Activated CD8-positive, alpha-beta memory T cell treated with anti-CD3 and anti-CD28 coated beads for 48 hours (primary cell): ENCODE measurements at places on chromosomes 2 and 18.

DNA sequence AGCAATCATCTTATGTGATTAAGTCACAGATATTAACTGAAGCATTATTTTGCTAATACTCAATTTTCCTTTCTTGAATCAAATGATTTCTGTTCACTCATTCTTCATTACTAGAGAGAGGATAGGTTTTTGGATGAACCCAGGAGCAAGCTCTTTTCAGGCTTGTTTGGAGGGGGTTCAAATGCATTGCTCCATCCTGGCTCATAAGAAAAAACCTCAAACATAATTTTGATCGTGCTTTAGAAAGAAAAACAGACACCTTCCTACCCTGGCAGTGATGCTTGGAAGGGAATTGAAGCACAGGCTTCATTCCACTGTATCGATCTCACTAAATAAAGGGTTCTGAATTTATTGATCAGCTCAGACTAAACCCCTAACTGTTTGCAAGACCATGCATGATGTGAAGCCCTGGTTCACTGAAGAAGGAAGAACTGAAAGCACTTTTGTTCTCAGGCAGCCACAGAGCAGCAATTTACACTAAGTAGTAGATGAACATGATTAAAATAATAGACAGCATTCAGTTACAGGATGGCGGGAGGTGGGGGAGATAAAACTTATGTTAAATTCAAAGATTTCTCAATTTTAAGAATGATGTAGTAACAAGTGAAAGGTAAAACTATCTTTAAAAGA is 53.4 kb downstream of the CDH2 start:
- DNase-seq, result no peak

DNA sequence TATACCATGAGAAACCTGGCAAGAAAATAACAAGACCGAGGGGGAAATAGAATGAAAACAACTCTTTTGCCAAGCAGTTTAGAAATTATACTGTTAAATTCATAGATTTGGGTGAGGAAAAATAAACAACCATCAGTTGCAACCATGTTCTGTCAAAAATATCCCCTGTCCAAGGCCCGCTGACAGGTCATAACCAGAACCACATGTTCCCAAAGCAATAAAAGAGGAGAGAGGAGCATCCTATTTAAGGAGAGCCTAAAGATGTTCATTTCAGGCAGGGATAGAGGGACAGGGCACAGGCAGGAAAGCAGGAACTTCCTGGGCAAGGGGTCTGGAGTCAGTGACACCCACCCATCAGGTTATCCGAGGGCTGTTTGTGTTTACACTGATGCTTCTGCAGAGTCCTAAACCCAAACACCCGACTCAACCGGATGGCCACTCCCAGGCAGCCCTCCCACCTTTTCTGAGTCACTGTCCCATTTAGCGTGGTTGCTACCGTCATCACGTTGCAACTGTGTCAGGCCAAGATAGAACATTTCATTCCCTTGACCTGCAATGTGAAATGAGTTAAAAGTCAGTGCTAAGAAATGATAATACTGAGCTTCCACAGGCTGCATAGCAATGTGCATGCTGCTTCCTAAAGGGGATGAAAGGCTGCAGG is 468.3 kb upstream of the RAB12 start:
- no peak for DNase-seq

DNA sequence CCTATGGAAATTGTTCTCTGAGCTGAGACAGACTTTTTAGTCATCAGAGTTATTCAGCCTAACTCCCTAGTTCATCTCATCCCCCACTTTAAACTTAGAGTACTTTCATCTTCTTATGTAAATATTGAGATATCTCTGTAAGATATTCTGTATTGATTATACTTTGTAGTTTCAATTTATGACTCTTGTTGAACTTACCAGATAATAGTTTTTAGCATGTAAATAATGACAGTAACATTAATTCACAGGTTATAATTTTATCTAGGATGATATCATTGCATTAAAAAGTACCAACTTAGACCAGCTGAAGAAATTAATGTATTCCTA is 14.8 kb upstream of the EIF2AK2 start:
- DNase-seq, result no peak

- DNase-seq, result no peak
Observed at GRCh38 chr18:44358402-44358801, 322.3 kb upstream of the SETBP1 start.

GRCh38 chr2:27728081-27728858 is 43.2 kb upstream of the MRPL33 start:
- no peak for DNase-seq

GRCh38 chr18:29430416-29430815 is 1253.5 kb upstream of the CDH2 start:
- DNase-seq, result no peak

DNA sequence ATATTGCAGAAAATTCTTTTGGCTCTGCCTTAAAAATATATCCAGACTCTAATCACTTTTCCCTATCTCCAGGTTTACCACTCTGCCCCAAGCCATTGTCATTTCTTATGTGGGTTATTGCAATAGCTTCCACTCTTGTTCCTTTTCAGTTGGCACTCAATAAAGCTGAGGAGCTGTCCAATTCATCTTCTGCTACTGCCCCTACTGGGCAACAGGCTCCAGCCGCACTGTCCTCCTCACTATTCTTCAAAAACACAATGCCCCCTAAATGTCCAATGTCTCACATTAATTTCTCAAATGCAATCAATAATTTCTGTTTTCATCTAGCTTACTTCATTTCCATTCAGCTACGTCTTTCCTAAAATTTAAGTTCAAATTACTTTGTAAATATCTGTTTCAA is 1262.5 kb upstream of the CDH2 start:
- DNase-seq, result no peak

GRCh38 chr2:190318931-190319554 is 583 bp downstream of the HIBCH start:
- DNase-seq, result no peak

- DNase-seq, result no peak
Observed at GRCh38 chr2:16615687-16616615, 49.7 kb downstream of the CYRIA start.

DNA sequence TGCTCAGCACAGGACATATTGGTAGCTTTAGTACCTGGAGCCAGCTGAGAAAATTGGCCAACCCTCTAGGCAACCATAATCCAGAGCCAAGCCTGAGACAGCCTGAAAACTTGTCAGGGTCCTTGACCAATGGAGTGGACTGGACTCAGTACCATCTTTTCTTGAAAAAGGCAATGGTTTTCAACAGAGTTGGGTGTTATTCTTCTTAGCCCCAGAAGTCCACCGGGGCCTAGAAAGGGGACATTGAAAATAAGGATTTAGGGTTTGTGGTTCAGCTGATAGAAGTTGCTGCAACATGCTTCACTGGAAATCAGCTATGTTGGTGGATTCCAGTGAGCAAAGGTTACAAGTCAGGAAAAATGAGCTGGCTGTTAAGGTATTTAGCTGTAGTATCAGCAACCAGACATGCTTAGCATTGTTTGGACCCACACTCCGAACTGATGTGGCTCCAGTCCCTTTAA is 22.1 kb upstream of the CNOT11 start:
- no peak for DNase-seq

- no peak for DNase-seq
Observed at GRCh38 chr18:3397031-3397750, 52.8 kb upstream of the TGIF1 start.

GRCh38 chr2:134468776-134469175 is 214.9 kb downstream of the MGAT5 start:
- no peak for DNase-seq

GRCh38 chr18:80241919-80242777 is 5.2 kb downstream of the PARD6G start:
- no peak for DNase-seq

DNA sequence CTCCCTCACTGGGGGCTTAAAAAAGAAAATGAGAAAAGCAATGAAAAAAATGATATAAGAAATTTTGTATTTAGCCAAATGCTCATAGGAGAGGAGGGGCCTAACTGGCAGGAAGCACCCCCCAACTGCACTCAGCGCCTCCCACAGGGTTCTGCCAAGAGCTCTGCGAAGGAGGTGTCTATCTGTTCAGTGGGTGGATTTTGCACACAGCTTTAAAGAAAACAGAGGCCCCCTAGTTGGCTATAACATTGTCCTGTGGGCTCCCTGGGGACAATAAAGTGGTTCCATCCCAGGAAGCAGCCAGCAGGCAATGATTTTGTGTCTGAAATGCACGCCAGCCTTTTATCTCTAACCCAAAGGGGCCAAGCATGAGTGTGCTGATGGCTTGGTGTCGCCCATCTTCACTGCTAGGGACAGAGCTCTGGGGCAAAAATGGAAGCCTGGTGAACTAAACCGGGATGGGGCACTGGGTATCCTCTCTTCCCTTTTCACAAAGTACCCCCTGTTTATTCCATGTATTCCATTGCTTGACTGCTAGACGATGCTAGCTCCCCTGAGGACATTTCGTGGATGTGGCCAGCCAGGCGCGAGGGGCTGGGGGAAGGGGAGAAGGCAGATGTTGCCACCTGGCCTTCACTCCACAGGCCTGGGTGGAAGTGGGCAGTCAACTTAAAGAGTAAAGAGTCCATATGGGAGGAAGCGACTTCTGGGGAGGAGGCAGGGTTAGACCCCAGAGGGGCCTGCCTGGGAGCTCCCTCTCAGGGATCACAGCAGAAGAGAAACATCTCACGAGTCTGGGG is 205.7 kb downstream of the CYP26B1 start:
- DNase-seq, result no peak

- DNase-seq, result no peak
Observed at GRCh38 chr2:42951263-42951938, 159.0 kb upstream of the HAAO start.

- no peak for DNase-seq
Observed at GRCh38 chr18:3889803-3890202, 439.8 kb downstream of the TGIF1 start.

GRCh38 chr2:8059255-8059654 is 622.6 kb upstream of the ID2 start:
- no peak for DNase-seq

GRCh38 chr2:28676152-28676835 is 75.3 kb upstream of the PPP1CB start:
- DNase-seq, result no peak

DNA sequence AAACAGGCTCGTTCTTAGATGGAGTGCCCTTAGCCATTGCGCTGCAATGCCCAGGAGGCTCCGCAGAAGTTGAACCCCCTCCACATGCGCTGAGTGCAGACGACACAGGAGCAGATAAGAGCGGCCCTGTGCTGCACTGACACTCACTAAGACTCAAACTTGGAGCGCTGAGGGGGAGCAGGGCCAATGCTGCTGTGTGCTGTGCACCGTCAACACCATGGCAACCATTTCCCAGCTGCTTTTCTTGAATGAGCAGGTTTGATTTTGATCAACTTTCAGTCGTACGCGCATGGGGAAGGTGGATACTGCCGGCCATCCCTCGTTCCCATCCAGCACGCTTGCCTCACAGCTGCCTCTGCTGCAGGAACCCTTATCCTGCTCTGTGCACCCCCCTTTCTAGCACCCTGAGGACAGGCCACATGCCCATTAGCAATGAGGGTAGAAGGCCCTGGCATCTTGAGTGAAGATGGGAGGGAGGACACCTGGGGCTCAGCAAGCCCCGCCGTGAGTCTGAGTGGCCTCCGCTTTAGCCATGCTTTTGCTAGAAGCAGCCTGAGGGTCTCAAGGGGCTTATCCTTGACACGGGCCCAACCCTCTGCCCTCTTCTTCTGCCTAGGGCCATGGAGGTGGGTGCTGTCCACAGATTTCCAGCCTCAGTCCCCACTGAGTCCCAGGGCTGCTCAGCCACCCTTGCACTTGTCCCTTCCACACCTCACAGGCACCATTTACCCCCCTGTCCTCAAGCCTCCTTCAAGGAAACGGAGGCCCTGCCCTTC is 271.9 kb downstream of the PHLPP1 start:
- no peak for DNase-seq

- DNase-seq, result no peak
Observed at GRCh38 chr2:29530281-29530680, 391.1 kb downstream of the ALK start.

GRCh38 chr2:120253021-120253882 is 600 bp downstream of the RALB start:
- DNase-seq, result no peak

GRCh38 chr2:136255648-136256461 is 137.9 kb upstream of the CXCR4 start:
- no peak for DNase-seq

DNA sequence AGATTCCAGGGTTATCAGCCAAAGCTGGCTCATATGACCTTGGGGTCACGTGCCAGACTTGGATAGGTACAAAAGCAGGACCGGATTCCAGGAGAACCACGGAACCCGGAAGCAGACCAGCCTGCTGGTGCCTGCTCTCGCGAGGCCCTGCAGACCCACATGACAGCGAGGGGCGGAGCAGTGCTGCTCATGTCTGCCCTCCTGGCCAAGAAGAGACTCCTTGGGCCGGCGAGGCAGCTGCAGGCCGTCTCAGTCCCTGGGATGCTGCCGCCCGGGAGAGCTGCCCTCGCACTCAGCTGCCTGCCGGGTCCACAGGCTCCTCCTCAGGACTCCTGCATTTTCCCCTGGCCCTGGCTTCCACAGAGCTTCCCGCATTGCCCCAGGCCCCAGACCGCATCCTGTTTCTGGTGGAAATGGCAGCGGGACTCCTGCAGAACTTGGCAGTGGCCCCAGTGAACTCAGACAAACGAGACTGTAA is 739.5 kb downstream of the SOCS6 start:
- DNase-seq, result no peak

- no peak for DNase-seq
Observed at GRCh38 chr2:52115750-52116149, 1083.8 kb upstream of the NRXN1 start.

DNA sequence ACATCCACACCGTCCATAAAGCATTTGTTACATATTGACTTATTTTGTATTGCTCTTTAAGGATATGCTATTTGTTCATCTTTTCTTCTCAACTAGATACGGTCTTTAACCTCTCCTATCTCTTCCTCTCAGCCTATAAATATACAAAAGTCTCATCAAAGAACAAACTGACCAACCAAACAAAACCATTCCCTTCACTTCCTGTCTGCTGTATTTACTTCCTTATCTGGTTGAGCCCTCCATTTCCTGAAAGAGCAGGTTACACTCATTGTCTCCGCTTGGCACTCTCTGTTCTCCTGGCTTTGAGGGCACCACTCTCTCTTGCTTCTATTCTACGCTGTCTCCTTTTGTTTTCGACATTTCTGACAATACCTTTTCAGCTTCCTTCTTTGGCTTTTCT is 431.9 kb upstream of the TCF4 start:
- no peak for DNase-seq

DNA sequence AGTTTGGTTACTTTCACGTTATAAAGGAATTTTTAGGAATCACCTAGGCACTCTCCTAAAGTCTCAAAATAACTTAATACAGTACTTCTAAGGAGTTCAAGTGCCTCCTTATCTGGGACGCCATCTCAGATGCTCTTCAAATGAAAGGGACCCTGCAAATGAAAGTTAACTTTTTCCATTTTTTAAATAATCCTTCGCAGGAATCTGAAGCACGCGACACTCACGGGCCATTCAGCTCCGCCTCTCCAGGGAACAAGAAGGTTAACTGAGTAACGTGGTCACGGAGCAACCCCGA is 537 bp upstream of the ZC3H15 start:
- DNase-seq, result no peak
